ENCODE measurements at places on chromosomes 5 and 9. TPM values are rescaled to one million over a fixed set of nuclear protein-coding genes. Genes with fewer than 3 reads are reported as not detected.

DNA sequence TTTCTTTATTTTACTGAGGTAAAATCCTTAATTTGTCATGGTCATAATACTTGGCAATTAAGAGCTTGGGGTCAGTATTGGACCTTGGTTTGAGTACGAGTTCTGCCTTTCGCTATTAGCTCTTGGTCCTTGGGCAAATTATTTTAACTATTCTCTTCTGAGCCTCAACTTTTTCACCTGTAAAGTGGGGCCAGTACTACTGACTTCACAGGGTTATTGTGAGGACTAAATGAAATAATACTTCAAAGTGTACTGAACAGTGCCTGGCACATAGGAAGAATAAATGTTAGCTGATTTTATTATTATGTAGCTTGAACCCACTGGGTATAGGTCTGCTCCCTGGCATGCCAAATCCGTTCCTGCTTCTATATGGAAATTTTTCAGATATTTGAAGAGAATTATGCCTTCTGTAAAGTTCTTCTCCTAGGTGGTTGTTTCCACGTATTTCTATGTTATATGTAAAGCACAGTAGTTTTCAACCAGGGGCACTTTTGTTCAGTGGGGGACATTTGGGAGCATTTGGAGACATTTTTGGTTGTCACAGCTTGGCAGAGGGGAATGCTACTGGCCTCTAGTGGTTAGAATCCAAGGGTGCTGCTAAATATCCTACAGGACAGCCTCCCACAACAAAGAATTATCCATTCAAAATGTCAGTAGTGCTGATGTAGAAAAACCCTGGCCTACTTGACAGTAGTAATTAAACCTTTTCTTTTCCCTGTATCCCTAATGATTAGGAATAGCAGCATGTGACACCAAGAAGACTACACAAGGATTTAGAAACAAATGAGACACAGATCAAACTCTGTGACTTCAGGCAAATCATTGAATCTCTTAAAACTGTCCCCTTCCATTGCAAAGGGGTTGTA, 4.5 kb downstream of the RCL1 start:
- H3K4me3 ChIP-seq = no peak overlapping the region
- H3K27ac ChIP-seq = peak overlapping the region; percentile 81
- no peaks in the 10 kb centered on the region for H3K27me3 ChIP-seq
- no peaks in the 10 kb centered on the region for H3K36me3 ChIP-seq

DNA sequence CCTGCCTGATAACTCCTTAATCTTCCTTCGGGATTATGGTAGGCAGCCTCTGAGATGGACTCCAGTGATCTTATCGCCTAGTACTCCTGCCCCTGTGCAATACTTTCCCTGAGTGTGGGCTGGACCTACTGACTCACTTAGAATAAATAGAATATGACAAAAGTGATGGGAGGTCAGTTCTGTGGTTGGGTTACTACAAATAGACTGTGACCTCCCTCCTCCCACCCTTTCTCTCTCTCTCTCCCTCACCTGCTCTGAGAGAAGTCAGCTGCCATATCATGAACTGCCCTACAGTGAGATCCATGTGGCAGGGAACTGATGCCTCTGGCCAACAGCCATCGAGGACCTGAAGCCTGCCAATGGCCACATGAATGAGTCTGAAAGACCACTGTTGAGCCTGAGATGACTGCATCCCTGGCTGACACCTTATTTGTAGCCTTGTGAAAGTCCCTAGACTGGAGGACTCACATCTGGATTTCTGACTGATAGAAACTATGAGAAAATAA, 31.7 kb downstream of the NRG2 start:
- peaks cover 5% of the 10 kb centered on the region for H3K27me3 ChIP-seq
- no peaks in the 10 kb centered on the region for H3K4me1 ChIP-seq
- no peak overlapping the region for H3K27ac ChIP-seq
- no peak for DNase-seq
- H3K36me3 ChIP-seq = no peaks in the 10 kb centered on the region
- no peak overlapping the region for H3K4me3 ChIP-seq

DNA sequence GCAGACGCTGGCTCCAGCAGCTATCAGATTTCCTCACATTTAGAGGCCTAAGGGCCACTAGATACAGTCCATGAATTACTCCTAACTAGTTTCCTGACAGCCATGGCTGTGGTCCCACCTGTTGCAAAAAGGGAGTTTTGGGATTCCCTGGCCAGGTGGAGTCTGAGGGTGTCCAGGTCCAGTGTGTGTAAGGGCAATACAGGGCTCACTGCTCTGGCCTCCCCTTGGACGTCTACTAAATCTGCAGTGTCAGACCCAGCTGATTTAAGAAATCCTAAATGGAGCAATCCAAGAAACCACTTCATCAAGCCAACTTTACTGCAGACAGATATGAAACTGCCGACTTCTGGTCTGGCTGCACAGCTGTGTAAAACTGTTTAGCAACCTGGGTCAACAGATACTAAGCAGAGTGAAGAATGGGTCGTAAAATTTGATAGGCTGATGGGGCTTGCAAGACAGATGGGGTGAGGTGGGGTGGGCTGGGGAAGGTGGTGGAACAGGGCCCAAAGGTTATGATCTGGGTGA, 116.4 kb downstream of the GADD45G start:
- H3K4me1 ChIP-seq = no peaks in the 10 kb centered on the region
- DNase-seq = no peak
- H3K27me3 ChIP-seq = no peaks in the 10 kb centered on the region
- H3K4me3 ChIP-seq = no peak overlapping the region
- peaks cover 4% of the 10 kb centered on the region for H3K36me3 ChIP-seq

GRCh38 chr5:177537389-177538361, 16.7 kb downstream of the FAM193B start:
- no peaks in the 10 kb centered on the region for H3K4me1 ChIP-seq
- H3K36me3 ChIP-seq = peaks cover 6% of the 10 kb centered on the region
- no peak for DNase-seq
- no peak overlapping the region for H3K4me3 ChIP-seq
- H3K27ac ChIP-seq = no peak overlapping the region

DNA sequence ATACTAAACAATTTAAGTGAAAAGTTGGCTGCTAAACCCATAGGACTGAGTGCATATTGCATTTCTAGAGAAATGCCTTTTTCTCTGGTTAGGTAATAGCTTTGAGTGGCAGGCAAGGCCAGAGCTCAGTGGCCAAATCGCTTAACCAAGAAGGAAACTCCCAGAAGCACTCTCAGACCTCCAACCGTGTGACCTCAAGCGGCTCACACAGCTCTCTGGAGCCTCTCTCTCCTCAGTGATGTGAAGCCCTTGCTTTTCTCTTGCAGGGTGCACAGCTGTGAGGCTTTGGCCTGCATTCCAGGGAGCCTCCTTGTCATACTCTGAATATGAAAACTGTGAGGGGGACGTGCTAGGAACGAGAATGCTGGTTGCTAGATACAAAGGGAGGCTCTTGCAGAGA, 106.7 kb downstream of the INSYN2B start:
- no peak overlapping the region for H3K27ac ChIP-seq
- peaks cover 9% of the 10 kb centered on the region for H3K36me3 ChIP-seq
- H3K27me3 ChIP-seq = no peaks in the 10 kb centered on the region
- no peak for DNase-seq
- H3K4me3 ChIP-seq = no peak overlapping the region

Gene ITGA1
- total RNA-seq = 5.6 TPM

DNA sequence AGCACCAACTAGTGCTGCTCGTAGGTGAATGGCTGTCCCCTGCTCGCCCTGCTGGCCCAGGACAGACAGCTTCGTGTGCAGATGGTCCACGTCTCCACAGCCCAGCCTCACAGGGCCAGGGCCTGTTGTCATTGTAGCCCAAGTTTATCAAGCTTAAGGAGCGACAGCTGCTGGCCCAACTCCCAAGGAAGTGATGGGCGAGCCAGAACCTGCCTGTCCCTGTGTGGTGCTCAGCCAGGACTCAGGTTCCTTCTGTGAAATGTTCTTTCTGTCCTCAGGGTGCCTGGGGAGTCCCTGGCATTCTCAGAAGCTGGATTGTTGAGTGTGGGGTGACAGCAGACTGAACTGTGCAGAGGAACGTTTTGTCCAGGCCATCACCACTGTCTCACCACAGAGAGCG, 16.4 kb downstream of the TRIP13 start:
- H3K4me1 ChIP-seq = peaks cover 21% of the 10 kb centered on the region
- H3K4me3 ChIP-seq = no peak overlapping the region
- no peak for DNase-seq
- no peak overlapping the region for H3K27ac ChIP-seq
- H3K27me3 ChIP-seq = no peaks in the 10 kb centered on the region

Gene MCTP1
- 0.28 TPM for total RNA-seq

DNA sequence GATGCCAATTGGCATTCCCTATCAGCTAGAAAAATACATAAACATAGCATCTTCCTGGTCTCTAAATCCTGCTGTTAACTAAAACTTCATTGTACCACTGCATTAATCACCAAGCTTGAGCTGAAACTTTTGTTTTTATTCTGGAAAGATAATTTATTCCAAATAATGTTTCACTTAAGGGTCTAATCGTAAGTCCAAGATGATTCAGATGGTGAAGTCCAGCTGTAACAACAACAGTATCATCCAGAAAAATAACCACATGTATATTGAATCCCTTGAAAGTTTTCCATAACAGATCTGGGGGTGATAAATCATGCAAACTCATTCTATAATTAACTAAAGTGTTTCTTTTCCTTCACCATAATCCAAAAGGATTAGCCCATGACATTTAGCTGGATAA, 23.9 kb downstream of the RORB start:
- no peak for DNase-seq
- no peaks in the 10 kb centered on the region for H3K4me1 ChIP-seq
- H3K36me3 ChIP-seq = no peaks in the 10 kb centered on the region
- no peaks in the 10 kb centered on the region for H3K27me3 ChIP-seq

Gene TMEM215
- not detected for total RNA-seq

GRCh38 chr9:80320916-80321315, 749.2 kb downstream of the TLE4 start:
- DNase-seq = no peak
- H3K4me3 ChIP-seq = no peak overlapping the region
- H3K4me1 ChIP-seq = no peaks in the 10 kb centered on the region
- H3K27me3 ChIP-seq = no peaks in the 10 kb centered on the region

Gene PDE4D
- total RNA-seq = 154 TPM

DNA sequence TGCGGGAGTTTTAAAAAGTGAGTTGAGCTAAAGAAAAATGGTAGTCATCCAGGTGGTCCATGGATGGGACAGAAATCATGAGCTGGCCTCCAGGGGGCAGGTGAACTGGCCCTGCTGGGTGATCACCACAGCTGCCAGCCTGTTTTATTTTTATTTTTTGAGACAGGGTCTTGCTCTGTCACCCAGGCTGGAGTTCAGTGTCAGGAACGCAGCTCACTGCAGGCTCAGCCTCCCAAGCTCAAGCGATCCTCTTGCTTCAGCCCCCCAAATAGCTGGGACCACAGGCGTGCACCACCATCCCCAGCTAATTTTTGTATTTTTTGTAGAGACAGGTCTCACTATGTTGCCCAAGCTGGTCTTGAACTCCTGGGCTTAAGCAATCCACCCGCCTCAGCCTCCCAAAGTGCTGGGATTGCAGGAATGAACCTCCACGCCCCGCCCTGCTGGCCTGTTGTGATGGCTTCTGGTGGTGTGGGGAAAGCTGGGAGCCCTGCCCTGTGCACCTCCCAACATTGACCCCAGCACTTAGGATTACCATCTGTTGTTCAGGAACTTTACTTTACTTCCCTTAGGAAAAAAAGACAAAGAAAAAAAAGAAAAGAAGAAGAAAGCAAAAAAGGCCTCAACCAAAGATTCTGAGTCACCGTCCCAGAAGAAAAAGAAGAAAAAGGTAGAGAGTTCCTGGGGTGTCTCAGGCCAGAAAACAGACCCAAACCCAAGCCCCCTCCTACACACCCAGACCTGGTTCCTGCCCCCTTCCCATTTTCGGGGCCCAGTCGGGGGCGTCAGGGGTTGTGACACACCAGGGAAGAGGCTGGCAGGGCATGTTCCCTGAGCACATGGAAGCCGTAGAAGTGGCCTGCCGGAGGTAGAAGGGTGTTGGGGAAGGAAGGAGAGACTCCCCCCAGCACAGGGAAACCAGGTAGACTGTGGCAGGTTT, 14.7 kb downstream of the CD74 start:
- no peaks in the 10 kb centered on the region for H3K27me3 ChIP-seq
- peaks cover 8% of the 10 kb centered on the region for H3K36me3 ChIP-seq
- H3K4me3 ChIP-seq = no peak overlapping the region
- no peak overlapping the region for H3K27ac ChIP-seq
